NCI-H2227 treated with DMSO at 0.1 percent for 48 hours (cell line): ENCODE measurements at places on chromosomes 4 and X.

GRCh38 chr4:147958057-147958456 is 226.2 kb downstream of the ARHGAP10 start:
- no peak for DNase-seq

DNA sequence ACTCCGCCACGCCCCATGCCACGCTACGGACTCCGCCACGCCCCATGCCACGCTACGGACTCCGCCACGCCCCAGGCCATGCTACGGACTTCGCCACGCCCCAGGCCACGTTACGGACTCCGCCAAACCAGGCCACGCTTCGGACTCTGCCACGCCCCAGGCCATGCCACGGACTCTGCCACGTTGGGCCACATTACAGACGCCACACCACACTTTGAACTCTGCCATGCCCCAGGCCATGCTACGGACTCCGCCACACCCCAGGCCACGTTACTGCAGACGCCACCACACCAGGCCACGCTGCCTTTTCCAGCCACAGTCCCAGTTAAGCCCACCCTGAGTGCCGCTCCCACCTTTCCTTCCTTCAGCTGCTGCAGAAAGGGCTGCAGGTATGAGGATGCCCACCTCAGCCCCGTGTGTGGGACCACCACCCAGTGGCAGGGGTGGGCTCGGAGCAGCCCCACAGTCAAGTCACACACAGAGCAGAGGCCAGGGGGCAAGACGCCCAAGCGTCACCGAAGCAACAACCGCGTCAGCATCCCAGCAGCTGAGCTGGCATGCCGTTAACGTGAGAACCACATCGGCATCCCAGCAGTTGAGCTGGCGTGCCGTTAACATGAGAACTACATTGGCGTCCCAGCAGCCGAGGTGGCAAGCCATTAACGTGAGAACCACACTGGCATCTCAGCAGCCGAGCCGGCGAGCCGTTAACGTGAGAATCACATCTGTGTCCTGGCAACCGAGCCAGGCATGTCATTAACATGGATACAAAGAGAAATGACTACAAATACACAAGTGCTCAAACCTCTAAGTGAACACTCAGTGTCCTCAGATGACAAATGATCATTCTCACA is 26.4 kb downstream of the GAK start:
- no peak for DNase-seq

GRCh38 chr4:1506956-1507721 is 100.9 kb upstream of the NKX1-1 start:
- no peak for DNase-seq

DNA sequence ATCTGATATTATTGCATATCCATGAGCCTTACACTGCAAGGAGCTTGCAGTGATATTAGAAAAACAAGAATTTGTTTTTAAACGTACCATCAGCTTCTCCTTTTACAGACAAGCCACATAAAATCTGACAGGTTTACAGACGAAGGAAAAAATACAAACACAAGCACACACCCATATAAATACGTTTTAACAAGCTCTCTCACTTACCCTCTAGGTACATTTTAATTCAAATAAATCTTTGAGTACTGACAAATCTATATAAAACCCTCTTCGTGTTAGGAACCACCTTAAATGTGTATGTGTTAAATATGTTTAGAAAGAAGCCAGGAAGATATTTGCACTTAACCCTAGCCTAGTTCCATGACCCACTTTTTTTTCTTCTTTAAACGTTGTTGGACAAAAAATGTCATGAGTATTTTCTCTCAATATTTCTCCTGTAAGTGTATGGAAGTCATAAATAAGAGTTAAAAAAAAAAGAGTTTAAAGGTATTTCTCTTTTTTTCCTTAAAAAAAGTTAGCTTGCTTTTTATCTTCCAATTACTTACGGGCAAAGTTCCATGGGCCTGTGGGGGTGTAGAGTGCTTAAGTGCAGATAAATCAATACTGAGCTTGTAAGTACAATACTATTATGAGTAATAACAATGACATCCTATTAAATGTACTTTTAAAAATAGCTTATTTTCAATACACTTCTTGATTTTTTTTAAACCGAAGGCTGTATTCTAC is 1.5 kb downstream of the ARAP2 start:
- no peak for DNase-seq

GRCh38 chr4:15913631-15913970 is 24.9 kb downstream of the FGFBP1 start:
- no peak for DNase-seq

DNA sequence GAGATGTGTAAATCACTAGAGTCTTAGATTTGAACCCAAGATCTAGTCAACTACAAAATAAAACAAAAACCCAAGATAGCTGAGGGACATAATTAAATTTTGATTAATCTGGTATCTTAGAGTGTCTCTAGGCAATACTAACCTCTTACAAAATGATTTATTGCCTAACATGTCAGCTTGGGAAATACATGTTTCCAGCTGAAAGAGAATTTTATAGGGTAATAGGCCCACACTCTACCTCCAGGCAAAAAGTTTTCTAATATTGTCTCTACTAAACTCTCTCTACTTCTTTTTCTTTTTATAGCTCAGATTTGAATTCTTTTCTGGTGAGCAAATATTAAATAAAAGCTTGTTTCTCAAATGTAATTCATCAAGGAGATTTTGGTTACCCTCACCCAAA is 263.2 kb downstream of the IL15 start:
- DNase-seq: no peak

GRCh38 chr4:147011411-147011810 is 65.7 kb upstream of the TTC29 start:
- DNase-seq: no peak

DNA sequence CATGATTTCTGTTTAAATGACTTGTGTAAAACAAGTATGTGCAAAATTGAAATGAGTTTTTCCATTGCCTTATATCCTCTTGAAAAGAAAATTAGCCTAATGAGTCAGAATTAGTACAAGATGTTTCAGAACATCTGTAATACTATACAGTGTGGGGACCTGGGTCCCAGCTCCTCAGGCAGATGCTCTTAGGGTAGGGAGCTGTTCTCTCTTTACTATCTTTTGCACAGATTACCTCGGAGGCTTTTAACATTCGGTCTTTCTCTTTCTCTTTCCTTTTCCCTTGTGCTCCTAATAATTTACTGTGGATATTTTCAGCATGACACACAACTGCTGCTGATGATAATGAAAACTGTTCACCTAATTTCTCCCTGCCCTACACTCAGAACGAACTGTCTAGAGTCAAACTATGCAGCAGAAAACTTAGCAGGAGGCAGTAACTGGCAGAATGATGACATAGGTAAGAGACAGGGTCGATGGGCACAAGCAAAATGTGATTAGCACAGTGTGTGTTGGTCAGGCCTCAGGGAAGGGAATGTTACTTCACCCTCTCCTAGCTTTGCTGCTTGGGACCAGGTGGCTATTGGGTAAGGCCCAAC is 455.3 kb downstream of the PDHA2 start:
- no peak for DNase-seq

DNA sequence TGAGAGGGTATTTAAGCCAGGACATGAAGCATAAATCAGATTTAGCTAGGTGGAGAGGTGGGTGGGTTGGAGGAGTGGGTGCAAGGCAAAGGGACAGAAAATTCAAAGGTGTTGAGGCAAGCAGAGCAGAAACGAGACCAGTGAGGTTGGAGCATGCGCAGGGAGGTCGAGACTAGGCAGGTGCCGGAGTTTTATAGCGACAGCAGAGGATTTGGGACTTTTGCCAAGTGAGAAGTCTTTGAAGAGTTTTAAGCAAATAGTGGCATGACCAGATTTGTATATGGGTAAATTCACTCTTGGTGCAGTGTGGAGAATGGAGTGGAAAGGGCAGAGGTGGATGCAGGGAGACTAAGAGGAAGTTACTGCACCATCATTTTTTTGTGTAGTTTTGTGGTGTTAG is 107.0 kb upstream of the TLR2 start:
- DNase-seq: no peak

- no peak for DNase-seq
Observed at GRCh38 chr4:144970597-144970996, 127.4 kb downstream of the ANAPC10 start.

DNA sequence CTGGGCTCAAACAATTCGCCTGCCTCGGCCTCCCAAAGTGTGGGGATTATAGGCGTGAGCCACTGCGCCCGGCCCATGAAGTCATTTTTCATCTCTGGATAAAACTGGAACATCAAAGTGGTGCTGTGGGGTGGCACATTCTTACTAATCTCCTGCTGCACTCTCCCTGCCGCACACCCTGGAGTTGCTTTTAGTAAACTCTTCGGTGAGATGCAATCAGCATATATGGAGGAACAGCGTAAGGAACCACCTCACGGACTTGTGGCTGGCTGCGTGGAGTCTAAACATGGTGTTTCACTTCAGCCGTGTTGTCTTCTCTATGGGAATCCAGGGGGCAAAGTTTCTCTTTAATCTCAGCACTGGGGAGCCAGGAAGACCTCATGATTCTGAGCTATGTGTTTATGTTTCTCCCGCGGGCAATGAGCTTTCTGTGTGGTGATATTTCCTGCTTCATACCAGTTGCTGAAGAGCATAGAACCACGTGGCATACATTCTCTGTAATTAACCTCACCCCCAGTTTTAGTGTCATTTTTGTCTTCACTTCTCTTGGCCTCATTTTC is 2.1 kb upstream of the RHOH start:
- no peak for DNase-seq

DNA sequence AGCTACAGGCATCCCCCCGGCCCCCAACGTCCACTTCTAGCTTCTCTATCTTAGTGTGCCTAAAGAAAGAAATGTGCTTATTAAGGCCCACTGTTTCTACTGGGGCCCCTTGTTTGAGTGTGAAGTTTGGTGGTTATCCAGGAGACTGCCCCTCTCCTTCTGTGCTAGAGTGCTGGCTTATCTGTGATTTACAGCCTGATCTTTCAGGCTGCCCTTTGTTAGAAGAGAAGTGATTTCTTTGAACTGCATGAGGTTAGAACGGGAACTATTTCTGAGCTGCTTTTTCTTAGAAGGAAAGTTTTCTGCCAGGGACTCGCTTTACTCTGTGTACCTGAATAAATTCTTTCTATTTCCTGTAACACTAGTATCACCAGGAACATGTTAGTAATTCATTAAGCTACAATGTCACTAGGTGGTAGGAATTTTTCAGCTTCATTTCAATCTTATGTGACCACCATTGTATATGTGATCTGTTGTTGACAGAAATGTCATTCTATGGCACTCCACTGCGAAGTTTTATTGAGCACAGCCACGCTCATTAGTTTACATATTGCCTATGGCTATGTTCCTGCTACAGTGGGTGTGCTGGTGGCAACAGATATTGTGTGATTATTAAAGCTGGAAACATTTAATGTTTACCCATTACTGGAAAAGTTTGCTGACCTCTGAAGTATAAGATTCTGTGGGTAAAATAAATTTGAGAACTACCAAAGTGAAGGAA is 193.8 kb upstream of the CXorf51B start:
- no peak for DNase-seq

DNA sequence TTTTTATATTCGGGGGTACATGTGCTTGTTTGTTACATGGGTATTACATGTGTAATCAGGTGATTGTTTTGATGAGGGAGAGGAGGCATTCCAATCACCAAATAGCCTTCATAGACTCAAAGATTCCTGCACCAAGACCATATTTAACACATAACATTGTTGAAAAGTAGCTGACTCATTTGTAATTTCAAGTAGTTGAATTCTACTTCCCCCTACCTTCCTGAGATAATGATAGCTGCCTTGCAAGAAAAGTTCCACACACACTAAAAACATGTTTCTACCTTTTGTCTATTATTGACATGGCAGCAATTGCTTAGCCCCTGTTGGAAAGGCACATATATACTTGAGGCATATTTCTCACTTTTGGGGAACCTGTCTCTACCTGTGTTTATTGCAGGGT is 16.1 kb downstream of the PGAM4 start:
- no peak for DNase-seq

GRCh38 chr4:76147454-76148141 is 599 bp downstream of the NUP54 start:
- DNase-seq: peak; percentile 69

DNA sequence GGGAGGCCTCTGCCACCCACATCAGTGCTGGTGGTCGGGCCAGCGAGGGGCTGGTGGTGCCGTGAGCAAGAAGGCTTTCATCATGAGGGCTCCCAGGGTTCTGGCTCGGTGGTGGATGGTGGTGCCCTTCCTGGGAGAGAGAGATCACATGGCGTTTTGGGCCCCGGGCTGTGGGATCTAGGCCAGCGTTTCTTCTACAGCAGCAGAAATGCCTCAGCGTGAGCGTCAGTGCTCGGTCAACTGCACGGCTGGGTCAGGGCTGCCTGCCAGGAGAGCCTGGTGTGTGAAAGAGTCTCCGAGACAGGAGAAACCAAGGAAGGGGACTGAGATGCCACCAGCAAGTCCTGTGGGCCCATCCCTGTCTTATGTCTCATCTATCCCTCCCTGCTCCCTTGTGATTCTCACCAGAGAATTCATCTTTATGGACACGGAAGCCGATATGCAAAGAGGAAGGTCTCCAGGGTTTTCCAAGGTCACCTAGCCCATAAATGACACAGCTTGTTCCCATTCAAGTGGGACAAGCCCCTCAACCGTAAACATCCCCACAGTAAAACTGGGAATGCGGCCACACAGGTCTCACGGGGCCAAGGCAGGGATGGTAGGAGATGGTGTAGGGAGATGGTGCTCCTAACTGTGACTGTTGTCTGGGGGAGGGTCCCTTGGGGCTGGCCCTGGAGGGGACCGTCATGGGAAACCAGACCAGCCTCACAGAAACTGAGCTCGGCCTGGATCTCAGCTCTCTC is 99.2 kb downstream of the SORCS2 start:
- DNase-seq: no peak

- DNase-seq: no peak
Observed at GRCh38 chr4:39521253-39521919, 5.9 kb downstream of the UGDH start.

GRCh38 chrX:48606091-48606490 is 8.8 kb downstream of the WDR13 start:
- DNase-seq: no peak

DNA sequence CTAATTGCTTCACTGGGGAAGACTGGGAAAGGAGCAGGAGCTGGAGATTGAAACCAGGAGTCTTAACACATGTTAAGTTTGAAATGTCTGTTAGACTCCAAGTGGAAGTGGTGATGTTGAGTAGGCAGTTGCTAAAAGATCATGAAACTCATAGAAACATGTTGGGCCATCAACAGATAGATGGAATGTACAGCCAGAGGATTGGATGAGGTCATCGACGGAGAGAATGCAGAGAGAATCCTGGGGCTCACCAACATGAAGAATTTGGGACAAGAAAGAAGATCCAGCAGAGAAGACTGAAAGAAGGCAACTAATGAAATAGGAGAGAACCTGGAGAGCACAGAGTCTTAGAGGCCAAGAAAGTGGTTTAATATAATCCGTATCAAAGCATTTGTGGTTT is 19.4 kb upstream of the TSPAN5 start:
- no peak for DNase-seq

DNA sequence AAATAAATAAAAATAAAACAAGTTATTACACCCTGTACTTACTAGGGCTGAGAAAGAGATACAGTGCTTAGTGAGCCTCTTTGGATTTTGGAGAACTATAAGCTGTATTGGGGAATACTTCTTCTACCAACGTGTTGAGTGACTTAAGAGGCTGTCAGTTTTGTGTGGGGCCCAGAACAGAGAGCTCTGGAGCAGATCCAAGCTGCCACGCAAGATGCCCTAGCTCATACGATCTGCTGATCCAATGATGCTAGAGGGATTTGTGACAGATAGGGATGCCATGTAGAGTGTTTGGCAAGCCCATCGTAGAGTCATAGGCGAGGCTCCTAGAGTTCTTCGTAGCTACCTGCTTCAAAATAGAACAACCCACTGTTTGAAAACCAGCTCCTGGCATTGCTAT is 60.3 kb upstream of the KLF3 start:
- DNase-seq: no peak

GRCh38 chrX:109709129-109709631 is 23.9 kb downstream of the ACSL4 start:
- DNase-seq: no peak

- no peak for DNase-seq
Observed at GRCh38 chr4:163710158-163710557, 215.7 kb downstream of the TMA16 start.
